ENCODE measurements at places on chromosomes 1 and 21.

DNA sequence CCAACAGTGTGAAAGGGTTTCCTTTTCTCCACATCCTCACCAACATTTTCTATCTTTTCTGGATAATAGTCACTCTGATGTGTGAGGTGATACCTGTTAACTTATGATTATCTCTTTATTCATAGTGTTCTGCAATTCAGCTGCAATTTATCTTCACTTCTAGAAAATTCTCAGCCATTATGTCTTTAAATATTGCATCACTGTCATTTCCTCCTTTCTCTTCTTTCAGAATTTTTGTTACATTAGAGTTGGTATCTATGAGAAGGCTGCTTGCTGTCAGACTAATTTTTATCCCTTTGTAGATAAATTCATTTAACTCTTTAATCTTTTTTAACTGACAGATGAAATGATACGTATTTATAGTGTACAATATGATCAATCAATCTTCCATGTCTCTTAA is 30.5 kb upstream of the ATF3 start:
- DNase-seq, result no peak

- no peak for DNase-seq
Measured at GRCh38 chr1:108643492-108644335, 17.2 kb downstream of the HENMT1 start.

DNA sequence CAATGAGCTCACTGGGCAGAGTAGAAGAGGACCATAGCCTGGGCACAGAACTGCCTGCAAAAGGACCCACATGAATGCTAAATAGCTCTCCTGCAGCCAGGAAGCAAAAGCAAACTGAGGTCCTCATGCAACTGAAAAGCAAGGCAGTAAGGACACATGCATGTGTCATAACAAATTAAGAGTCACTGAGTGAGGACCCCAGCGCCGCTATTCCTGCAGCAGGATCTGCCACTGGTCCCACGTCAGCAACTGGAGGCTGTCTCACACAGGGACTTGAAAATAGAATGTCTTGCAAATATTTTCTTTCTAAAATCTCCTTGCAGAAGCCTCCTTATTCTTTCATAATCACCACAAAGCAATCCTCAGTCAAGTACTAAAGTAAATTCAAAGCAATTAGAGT is 559.6 kb upstream of the DAB1 start:
- no peak for DNase-seq

DNA sequence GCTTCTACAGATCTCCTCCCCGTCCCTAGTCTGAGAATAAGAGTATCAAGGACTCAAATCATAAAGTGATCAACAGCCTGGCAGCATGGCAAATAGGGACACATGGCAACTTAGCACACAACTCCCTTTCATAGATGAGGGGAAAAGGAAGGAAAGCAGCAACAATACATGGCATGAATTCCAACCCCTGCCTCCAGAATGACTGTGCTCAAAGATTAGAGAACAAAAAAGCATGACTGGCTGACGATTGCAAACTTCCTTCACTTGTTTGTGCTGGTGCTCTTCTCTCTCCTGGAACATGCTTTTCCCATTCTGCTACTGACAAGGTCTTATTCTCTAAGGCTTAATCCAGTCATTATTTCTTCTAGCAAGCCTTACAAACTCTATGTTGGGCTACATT is 11.5 kb downstream of the KTI12 start:
- no peak for DNase-seq

DNA sequence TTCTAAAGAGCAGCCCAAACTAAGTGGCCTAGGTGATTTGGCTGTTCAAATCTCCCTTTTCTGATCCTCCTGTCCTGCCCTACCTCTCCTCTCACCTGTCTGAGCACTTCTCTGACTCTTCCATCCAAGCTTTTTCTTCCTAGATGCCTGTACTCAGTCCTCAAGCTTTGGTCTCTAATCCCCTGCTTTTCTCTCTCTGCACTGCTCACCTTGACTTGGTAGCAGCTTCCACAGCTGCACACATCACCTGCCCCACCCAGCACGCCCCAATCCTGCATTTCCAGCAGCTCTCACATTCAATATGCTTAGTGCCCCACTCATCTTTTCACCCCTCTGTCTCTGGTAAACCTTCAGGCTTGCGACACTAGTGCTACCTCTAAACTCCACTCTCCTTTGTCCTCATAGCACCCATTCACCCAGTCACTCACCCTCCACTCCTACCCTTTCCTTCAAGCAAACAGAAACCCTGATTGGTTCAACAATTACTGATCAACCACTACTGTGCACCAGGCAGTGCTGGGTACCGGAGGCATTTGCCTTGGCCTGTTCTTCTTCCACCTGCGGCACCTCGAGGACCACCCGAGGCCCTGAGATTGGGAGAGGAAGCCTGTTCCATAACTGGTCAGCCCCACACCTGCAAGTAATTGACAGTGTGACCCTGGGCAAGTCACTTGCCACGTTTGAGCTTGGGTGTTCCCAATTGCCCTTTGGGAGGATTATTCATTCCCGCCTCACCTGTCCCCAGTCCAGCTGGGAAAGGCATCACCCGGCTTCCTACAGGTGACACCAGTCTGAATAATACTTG is 136.1 kb upstream of the EDN2 start:
- DNase-seq, result no peak

- no peak for DNase-seq
Measured at GRCh38 chr21:42423197-42423675, 19.5 kb downstream of the UBASH3A start.

- DNase-seq, result no peak
Measured at GRCh38 chr21:38077569-38077968, 161.3 kb upstream of the KCNJ6 start.

GRCh38 chr1:158251163-158251562 is 3.1 kb upstream of the CD1A start:
- DNase-seq, result no peak

- DNase-seq, result no peak
Measured at GRCh38 chr1:62317021-62317768, 2.0 kb downstream of the KANK4 start.

- DNase-seq, result no peak
Measured at GRCh38 chr1:8389958-8390535, 72.1 kb downstream of the SLC45A1 start.

GRCh38 chr21:34243562-34243961 is 120.2 kb upstream of the KCNE2 start:
- no peak for DNase-seq

DNA sequence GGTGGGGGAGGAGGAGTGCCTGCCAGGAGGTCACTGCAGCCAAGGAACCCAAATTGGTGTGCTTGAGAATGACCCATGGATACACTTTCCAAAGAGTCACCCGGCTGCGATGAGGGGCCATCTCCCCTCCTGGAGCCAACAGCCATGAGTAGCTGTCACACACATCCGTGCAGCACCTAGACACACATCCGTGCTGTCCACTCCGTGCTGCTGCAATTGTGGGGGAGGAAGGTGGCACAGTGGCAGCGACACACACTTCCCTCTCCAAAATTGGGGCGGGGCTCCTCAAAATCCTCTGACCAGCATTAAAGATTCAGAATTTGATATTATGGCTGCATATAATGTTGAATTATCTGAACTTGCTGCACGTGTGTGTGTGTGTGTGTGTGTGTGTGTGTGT is 15.8 kb downstream of the TP73 start:
- DNase-seq, result no peak

GRCh38 chr1:219990782-219991510 is 55.4 kb downstream of the EPRS1 start:
- DNase-seq, result no peak

DNA sequence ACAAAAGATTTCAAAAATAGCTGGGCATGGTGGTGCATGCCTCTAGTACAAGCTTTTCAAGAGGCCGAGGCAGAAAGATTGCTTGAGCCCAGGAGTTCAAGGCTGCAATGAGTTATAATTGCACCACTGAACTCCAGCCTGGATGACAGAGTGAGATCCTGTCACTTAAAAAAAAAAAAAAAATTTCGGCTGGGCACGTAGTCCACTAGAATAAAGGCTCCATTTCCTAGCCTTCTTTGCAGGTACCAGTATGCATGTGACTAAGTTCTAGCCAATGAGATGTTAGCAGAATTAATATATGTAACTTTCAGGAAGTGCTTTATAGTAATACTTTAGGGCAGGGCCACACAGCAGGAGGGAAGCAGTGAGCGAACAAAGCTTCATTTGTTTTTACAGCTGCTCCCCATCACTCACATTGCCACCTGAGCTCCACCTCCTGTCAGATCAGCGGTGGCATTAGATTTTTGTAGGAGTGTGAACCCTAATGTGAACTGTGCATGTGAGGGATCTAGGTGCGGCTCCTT is 28.8 kb upstream of the SYDE2 start:
- no peak for DNase-seq

DNA sequence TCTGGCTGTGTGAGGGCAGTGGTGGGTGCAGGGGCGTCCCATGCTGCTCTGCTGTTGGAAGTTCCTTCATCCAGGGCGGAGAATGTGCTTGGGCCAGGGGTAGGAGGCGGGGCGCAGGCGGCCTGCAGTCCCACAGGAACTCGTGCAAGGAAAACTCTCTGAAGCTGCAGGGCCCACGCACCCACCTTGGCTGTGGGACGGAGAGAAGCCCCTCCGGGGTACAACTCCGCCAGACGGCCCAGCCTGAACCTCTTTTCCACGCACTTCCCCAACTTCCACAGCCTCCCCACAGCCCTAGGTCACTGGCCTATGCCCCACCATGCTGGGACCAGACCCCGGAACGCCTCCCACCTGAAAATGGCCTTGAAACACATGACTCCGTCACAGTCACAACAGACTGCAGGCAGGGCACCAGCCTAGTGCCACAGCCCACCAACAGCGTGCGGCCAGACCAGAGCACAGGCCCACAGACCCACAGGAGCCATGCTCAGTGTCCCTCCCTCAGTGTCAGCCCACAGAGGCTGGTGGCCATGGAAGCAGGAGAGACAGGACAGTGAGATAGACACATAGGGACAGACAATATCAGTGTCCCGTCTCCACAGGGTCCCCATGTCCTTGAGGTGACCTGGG is 47.8 kb downstream of the WNT9A start:
- DNase-seq, result no peak

DNA sequence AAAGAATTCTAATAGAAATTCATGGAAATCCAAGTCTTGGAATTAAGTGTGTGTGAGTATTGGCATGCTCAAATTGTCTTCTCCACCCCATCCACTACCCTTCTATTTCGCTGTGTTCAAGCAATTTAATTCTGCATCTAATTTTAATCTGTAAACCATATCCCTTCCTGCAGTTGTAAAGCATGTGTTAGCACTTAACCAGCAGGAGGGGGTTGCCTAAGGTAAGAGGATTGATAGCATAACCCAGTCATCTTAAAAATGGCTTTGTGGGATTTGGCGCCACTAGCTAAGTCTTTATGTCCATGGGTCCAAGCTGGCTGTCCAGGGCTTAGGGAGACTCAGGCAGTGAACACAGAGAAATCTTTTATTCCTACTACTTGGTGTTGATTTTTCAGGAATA is 210.3 kb downstream of the PTPRC start:
- DNase-seq, result no peak

GRCh38 chr1:70760154-70760553 is 287.5 kb downstream of the PTGER3 start:
- no peak for DNase-seq

- DNase-seq, result no peak
Measured at GRCh38 chr1:190175320-190175719, 302.3 kb downstream of the BRINP3 start.

GRCh38 chr21:16125274-16125673 is 395.5 kb downstream of the USP25 start:
- DNase-seq, result no peak

DNA sequence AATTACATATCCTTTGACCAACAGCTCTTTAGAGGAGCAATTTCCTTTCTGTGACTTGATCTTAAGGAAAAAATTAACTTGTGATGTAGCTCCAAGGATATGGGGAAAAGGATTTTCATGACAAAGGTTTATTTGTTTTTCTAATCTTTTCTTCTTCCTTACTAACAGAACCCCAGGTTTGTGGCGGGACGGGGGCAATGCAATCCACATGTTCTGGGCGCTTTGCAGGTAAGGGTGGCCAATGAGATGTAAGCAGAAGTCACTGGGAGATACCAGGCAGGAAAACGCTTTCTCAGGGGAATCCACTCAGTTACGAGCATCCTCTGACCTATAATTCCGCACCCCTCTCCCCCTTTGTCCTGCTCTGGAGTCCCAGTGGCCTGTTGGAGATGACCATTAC is 122.0 kb downstream of the MRPS6 start:
- no peak for DNase-seq

DNA sequence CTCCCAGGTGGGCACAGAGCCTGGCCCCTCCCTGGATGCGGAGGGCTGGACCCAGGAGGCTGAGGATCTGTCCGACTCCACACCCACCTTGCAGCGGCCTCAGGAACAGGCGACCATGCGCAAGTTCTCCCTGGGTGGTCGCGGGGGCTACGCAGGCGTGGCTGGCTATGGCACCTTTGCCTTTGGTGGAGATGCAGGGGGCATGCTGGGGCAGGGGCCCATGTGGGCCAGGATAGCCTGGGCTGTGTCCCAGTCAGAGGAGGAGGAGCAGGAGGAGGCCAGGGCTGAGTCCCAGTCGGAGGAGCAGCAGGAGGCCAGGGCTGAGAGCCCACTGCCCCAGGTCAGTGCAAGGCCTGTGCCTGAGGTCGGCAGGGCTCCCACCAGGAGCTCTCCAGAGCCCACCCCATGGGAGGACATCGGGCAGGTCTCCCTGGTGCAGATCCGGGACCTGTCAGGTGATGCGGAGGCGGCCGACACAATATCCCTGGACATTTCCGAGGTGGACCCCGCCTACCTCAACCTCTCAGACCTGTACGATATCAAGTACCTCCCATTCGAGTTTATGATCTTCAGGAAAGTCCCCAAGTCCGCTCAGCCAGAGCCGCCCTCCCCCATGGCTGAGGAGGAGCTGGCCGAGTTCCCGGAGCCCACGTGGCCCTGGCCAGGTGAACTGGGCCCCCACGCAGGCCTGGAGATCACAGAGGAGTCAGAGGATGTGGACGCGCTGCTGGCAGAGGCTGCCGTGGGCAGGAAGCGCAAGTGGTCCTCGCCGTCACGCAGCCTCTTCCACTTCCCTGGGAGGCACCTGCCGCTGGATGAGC is 34.2 kb downstream of the TRIM11 start:
- no peak for DNase-seq

DNA sequence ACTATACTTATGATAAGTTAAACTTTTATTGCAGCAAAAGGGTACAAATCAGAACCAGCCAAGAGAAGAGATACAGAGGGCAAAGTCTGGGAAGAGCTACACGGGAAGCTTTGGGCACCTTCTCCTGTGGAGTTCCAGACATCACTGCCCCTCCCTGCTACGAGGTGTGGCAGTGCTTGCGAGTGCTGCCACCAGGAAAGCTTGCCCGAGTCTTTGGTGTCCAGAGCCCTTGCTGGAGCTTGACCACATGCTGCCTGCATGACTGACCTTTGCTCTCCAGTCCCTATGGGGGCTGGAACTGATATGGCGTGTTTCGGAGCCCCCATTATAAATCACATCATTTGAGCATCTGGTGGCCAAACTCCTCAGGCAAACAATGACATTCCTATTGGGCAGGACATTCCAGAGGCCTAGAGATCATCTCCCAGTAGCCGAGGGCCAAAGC is 23.4 kb downstream of the PLEKHO1 start:
- DNase-seq, result no peak

DNA sequence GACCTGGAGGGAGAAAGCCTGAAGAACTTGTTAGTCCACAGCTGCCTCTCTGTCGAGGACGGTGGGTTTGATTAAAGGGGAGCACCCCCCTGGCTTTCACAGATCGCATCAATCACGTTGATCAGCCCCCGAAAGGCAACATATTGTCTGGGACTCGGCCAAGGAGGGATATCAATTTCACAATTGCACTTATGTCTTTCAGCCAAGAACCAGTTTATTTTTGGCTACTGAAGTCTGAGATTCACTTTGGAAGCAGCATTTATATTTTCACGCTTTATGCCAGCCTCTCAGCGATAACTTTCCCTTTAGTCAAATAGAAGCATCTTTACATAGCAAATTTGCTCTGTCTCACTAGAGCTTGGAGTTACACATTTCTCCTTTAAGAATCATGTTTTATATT is 253.2 kb upstream of the RRP15 start:
- no peak for DNase-seq

GRCh38 chr1:66728021-66728420 is 24.2 kb upstream of the DYNLT5 start:
- DNase-seq, result no peak

Measured in activated naive CD8-positive, alpha-beta T cell treated with anti-CD3 and anti-CD28 coated beads, Interleukin-2, amount 50 U/mL, for 16 hours (primary cell).